Retinal pigment epithelial cell (primary cell): ENCODE measurements at places on chromosomes 16 and 17.

DNA sequence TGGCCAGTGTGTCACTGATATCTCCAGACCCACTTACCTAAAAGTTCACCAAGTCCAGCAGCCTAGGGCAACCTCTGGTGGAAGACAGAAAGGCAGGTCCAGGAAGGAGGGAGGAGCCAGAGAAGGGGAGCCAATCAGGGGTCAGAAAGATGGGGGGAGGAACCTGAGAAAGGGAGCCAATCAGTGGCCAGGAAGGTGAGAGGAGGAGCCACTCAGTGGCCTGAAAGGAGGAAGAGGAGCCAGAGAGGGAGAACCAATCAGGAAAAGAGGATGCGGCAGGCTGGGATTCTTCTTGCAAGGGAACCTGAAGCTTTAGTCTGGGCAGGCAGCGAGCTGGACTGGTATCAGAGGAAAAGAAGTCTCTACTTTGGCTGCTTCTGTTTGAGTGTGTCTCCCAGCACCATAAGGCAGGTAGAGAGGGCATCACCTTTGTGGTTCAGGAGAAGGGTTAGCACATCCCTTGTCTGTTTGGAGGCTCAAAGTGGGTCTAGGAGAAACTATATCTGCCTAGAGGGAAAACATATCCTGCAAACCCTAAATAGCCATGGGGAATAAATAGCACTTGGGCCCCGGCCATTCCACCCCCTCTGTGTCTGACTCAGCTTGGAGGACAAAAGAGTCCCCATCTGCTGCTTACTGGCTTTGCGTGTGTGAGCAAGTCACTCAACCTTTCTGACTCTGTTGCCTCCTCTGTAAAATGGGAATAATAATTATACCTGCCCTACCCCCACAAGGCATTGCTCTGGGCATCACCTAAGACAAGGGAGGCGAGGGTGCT lies 43.4 kb upstream of the CRHR1 start:
- DNase-seq, result no peak

DNA sequence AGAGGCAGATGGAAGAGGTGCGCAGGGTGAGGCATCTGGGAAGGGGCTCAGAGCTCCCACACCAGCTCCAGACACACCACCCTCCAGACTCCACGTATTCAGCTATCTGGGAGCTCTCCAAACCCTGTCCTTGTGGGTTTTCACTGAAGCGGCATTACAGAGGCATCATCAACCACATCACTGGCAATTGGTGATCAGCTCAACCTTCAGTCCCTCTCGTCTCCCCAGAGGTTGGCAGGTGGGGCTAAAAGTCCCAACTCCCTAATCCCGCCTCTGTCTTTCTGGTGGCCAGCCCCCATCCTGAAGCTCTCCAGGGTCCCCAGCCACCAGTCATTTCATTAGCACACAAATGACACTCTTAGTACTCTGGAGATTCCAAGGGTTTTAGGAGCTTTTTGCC lies 123.9 kb downstream of the KCNJ12 start:
- no peak for DNase-seq

DNA sequence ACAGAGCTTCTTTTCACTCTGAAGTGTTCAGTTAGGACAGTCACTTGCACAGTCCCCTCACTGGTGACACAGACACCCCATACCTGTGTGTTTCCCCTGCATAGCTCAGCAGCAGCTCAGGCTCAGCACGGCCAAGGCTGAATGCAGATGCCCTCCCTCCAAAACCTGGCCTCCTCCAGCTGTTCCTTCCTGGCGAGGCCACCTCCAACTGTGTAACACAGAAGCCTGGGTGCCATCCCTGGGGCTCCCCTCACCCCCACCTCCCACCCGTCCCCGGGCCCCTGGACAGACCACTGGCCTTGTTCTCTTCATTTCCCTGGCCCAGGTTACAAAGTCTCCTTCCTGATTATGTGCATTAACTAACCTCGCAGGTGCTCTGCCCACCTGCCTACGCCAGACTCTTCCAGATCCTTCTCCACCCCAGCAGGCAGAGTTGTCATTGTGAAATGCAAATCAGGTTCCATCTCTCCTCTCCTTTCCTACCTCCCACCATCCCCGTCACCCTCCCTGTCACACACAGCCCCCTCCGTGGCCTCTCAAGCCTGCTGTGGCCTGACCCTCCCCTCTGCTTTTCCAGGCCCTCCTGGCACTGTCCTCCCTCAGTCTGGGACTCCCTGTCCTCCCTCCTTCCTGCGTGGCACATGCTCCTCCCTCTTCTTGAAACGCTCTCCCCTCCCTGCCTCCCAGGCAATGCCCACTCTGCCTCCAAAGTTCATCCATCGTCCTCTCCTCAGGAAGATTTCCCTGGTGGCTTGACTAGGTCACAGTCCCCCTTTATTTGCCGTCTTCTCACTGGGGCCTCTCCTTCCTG lies 26.4 kb downstream of the MLYCD start:
- DNase-seq, result no peak

GRCh38 chr16:58644765-58645487 lies 15.3 kb upstream of the CNOT1 start:
- no peak for DNase-seq

DNA sequence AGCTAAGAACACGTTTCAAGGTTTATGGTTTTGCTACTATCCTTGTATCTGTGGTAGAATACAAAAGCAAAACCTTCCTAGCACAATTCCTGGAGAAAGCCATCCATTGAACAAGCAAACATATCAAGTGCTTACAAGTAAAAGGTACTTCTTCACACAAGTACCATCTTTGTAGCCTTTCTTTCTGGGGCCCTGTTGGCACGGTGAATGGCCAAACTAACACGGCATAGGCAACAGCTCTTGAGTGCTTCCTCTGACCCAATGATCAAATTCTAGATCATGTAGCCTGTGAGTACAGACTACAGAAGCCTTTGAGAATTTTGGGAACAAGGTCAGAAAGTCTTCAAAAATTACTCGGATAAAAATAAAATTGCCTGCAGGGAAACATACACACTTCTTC lies 57.9 kb downstream of the ANKFY1 start:
- no peak for DNase-seq

DNA sequence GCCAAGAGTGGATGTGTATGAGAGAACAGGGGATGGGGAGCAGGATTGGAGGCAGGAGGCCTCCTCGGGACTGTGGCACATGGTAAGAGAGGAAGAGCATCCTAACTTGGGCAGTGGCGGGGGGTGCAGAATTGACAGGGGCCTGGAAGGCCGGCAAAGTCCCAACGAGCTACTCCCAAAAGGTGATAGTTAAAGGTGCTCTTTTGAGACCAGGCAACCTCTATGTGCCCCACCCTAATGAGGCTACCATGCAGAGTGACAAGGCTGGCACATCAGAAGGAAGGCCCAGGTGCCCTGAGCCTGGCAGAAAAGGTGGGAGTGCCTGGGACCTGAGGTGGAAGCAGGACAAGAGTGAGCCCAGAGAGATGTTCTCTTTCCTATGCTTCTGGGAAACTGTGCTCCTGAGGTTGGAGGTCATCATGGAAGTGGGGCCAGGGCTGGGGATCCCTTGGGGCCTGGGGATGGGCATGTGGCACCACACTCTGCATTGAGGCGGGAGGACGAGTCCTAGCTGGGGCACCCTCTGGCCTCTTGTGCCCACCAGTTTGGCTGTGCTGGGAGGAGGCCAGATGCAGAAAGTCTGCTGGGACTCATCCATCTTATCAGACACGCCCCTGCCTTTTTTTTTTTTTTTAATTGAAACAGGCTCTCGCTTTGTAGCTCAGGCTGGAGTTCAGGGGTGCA lies 5.9 kb downstream of the RAB11FIP4 start:
- DNase-seq, result no peak

GRCh38 chr17:59512844-59513385 lies 52.5 kb upstream of the DHX40 start:
- DNase-seq, result no peak

- no peak for DNase-seq
Observed at GRCh38 chr17:7831233-7831632, 2.8 kb upstream of the KDM6B start.

DNA sequence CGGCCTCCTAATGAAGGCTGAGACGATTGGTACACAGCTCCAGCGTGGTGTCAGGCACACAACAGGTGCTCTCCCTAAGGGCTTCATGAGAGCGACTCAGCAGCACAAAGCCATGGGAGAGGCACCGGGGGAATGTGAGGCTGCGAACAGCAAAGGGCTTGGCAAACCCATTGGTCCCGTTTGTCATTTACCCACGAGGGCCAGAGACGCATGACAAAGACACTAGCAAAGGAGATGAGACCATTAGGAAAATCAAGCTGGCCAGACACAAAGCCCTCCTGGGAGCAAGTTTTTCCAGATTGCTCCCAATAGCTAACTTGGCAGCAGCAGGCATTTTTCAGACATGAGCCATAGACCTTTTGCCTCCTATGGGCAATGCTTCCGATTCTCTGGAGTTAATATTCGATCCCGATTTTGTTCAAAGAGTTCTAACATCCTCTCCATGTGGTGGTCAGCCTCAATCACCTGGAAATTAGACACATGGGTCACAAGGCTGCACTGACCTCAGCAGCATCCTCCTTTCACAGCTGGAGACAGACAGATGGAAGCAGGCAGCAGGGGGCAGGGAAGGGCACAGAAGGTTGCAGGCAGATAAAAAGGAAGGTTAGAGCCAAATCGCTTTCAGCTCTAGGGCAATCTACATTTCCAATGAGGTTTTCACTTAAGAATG lies 38.2 kb downstream of the TK2 start:
- DNase-seq, result no peak

- DNase-seq, result no peak
Observed at GRCh38 chr17:56030009-56030624, 123.2 kb upstream of the ANKFN1 start.

DNA sequence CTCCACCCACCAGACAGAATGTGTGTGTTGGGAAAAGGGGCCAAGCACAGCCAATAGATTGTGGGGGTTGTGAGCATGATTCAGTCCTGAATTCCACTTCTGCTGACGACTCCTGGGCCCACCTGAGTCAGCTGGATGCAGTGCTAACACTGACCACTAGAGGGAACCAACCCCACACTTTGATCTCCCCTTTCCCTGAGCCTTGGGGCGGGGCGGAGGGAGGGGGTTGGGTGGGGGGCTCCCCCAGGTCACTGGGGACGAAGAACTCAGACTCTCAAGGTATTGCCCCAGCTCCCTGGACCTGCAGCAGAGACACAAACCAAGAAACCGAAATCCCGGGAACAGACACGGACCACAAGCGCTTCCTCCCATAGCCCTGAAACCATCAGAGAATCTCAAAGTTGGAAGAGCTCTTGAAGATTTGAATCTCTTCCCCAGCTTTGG lies 621 bp upstream of the CSHL1 start:
- no peak for DNase-seq

DNA sequence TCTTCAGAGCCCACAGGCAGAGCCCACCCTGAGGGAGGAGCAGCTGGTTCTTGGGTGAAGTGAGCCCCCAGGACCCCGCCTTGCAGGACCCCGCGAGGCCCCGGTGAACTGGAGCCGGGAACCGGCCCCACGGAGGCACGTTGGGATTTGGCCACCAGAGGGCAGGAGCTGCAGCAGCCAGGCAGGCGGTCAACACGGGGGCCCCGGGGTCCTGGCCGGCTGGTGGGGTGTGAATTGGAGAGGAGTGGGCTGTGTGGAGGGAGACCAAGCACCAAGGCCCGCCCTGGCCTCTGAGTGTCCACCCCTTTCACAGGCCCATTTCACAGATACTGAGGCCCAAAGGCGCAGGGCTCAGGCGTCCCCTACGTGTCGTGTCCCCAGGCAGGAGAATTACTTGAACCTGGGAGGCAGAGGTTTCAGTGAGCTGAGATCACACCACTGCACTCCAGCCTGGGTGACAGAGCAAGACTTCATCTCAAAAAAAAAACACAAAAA lies 2.2 kb downstream of the DPEP1 start:
- no peak for DNase-seq

- DNase-seq, result no peak
Observed at GRCh38 chr16:84663433-84664101, 15.3 kb downstream of the KLHL36 start.

GRCh38 chr16:81885976-81886586 lies 107.0 kb downstream of the PLCG2 start:
- DNase-seq, result no peak

GRCh38 chr16:19861133-19861532 lies 23.5 kb downstream of the GPRC5B start:
- DNase-seq, result no peak

GRCh38 chr16:73095885-73096421 lies 48.0 kb upstream of the ZFHX3 start:
- no peak for DNase-seq

GRCh38 chr17:51486091-51486490 lies 225.7 kb downstream of the UTP18 start:
- no peak for DNase-seq

- no peak for DNase-seq
Observed at GRCh38 chr17:75816693-75817092, 27.5 kb downstream of the UNC13D start.

DNA sequence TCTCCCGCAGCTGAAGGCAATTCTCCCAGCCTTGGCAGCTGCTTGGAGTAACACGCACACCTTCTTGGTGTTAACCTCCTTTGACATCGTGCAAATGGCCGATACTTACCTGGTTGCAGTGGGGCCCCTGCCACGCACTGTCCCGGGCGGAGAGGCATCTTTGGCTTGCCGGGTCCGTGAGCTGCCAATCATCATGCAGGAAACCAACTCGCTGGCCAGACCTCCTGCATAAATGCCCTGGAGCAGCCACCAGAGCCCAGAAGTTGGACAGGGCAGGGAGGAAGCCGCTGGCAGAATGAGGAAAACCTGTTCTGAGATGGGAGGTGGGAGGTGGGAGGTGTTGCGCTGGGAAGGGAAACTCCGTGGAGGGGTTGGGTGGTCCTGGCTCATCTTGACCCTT lies 41.7 kb upstream of the CREBBP start:
- no peak for DNase-seq

- DNase-seq, result no peak
Observed at GRCh38 chr17:77225265-77225664, 84.5 kb downstream of the SEC14L1 start.

DNA sequence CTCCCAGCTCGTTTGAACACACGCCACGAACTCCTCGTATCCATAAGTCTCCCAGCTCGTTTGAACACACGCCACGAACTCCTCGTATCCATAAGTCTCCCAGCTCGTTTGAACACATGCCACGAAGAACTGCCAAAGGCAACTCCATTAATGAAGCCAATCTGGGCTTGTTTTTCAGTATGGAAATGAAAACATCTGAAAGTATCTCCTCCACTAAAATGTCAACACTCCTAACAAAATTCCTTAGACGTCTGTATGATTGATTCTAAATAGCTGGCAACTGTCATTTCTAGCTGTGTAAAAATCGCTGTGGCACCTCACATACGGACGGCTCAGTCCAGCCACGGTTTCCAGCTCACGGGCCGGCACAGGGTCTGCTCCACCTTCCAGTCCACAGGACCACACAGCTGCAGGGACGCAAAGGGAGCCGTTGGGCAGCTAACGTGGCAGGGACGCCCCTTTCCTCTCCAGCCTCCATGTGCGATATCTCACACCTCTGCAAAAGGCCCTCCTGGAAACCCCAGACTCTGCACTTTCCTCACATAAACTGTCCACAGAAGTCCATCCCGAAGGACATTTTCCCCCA lies 67.1 kb upstream of the METRNL start:
- DNase-seq, result no peak
